ENCODE measurements at places on chromosomes 7 and 10.
A peak's percentile ranks its signal among the peaks of the same experiment; 100 is the strongest.

DNA sequence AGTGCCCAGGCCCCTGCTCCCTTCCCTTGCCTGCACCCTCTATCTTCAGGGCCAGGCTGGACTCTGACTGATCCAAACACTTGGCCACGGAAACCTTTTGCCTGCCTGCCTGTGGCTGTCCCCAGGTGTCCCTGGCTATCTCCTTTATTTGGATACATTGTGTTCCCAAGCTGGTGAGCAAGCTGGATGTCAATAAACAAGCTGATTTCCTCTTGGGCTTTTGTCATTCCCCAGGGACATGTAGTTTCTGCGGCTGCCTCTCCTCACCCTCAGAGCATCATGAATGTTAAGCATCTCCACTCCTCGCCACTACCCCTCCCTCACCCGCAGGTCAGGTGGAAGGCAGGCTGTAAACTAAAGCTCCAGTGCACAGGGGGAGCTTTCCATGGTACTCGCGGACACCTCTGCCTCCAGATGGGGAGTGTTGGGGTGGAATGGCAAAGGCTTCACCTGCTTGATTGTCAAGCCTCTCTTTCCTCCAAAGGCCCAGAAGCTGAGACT is 6.9 kb downstream of the GHRHR start:
- no peak for DNase-seq

DNA sequence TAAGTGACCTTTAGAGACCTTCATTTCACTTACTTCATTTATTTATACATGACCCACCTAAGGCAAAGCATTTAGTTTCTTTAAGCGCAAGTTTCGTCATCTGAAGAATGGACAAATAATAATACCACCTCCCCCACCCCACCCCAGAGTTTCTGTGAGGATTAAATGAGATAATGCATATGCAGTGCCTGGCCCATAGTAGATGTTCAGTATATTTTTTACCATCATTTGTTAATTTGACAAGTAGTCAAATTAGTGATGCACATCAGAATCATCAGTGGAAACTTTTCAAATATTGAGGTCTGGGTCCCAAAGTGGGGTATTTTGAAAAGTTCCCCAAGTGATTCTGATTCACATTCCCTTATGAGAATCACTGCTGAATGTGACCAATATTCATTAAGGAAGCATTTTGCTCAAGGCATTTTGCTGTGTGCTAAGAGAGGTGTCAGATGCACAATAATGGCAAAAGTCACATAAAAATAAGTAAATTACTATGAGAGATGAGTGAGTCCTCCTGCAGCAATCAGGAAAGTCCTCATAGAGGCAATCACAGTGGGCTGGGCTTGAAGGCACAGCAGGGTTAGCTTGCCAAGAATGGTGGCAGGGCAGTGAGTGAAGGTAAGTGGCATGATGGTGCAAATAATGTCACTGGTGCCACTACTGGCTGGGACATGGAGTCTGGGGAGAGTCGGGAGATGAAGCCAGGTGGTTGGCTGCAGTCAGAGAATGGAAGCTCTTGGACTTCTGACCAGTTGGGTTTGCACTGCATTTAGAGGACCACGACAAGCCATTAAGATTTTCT is 244.1 kb downstream of the PTEN start:
- DNase-seq, result no peak

GRCh38 chr7:149771720-149772240 is 1.6 kb downstream of the ZNF467 start:
- DNase-seq, result peak; percentile 74

- no peak for DNase-seq
These were observed 1.3 kb upstream of the CCDC136 start for GRCh38 chr7:128790315-128791041.

DNA sequence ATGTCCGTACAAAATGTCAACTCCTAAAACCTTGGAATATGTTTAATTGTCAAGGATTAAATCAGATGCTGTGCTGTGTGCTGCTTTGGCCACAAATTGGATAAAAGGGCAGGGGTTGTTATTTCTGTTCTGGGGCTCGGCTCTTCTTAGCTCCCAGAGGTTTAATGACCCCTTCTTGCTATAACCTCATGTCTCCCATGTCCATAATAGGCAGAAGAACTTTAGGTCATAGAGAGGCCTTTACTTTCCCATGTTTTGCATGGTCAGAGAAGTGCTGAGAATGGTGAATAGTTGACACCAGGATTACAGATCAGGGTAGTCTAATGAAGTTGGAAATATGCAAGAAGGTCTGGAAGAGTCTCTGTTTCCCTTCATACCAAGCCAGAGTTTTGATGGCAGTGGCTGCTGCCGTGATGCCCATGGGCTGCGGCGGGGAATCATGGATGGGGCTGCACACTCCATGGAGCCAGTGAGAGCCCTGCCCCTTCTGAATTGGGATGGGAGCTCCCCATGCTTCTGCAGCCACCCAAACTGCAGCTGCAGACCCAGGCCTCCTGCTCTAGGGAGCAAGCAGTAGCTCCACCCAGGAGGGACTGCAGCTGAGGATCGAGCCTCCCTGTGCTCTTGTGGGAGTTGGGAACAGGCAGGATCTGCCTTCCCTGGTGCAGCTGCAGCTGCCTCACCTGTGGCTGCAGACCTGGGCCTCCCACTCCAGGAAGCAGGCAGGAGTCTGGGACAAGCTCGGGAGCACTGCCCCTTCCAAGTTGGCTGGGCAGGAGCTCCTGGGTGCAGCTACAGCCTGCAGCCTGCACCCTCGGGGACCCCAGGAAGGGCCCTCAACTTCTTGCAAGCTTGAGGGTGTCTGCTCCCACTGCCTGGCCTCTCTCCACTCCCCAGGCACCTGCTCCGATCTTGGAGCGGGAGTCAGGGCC is 23.1 kb upstream of the STEAP4 start:
- DNase-seq, result no peak

DNA sequence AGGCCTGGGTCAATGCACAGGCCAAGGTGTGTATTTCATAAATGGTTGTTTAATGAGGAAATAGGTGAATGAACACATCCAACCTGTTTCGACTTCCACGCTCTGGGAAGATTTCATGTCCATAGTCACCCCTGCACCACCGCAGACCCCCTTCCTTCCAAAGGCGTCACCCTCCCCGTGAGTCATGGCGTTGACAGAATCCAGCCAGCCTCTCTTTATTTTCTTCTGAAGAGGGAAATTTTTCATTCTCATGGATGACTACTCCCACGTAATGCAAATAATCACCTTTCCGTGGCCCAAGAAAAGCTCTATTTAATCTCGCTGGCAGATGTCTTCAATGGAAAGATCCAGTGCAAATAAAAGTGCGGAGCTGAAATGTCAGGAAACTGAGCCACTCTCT is 75.3 kb upstream of the FOXK1 start:
- no peak for DNase-seq

- no peak for DNase-seq
These were observed 275.3 kb downstream of the NRG3 start for GRCh38 chr10:82150123-82150900.

DNA sequence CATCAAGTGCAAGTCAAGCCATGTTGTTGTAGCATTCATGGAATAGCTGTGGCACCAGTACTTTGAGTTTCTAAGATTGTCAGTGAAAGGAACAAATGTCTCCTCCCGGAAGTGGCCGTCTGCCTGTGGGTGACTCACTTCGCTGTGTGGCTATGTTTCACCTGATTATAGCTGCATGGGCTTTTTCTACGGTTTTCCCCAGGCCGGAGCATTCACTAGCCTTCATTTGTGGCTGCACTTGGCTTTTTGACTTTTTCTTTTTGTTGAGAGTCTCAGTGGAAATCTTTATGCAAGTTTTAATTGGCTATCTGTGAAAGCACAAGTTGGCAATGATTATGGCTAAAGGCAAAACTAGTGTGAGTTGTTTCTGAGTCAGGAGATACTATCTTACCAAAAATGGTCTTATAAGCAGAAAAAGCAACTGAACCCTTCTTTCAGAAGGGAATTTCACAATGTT is 35.0 kb downstream of the SRI start:
- DNase-seq, result peak; percentile 84

- peak; percentile 10 for DNase-seq
These were observed 13.1 kb upstream of the SGMS1 start for GRCh38 chr10:50636618-50637579.
